ENCODE measurements at places on chromosomes 16 and 17.

DNA sequence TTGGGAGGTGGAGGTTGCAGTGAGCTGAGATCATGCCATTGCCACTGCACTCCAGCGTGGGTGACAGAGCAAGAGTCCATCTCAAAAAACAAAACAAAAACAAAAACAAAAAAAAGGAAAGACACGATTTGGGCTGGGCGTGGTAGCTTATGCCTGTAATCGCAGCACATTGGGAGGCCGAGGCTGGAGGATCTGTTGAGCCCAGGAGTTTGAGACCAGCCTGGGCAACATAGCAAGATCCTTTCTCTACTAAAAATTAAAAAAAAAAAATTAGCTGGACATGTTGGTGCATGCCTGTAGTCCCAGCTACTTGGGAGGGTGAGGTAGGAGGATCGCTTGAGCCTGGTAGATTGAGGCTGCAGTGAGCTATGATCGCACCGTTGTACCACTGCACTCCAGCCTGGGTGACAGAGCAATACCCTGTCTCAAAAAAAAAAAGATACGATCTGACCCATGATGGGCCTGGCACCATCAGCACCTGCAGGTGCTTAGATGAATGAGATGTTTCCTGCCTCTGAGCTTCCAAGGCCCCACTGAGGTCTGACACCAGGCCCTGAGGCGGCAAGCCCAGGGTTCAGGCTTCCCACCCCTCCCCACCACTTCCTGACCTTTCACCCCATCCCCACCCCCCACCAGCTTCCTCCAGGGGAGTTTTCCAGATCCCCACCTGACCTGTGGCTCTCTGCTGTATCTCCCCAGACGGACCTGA is 21.7 kb downstream of the ATP2A1 start:
- no peak for DNase-seq

GRCh38 chr16:15732416-15732815 is 82.4 kb downstream of the NDE1 start:
- DNase-seq = no peak

GRCh38 chr17:59160157-59161025 is 4.8 kb downstream of the PRR11 start:
- DNase-seq = no peak

GRCh38 chr17:69232650-69233049 is 4.0 kb upstream of the ABCA10 start:
- DNase-seq = no peak

GRCh38 chr16:87840271-87840978 is 28.9 kb downstream of the SLC7A5 start:
- DNase-seq = no peak

DNA sequence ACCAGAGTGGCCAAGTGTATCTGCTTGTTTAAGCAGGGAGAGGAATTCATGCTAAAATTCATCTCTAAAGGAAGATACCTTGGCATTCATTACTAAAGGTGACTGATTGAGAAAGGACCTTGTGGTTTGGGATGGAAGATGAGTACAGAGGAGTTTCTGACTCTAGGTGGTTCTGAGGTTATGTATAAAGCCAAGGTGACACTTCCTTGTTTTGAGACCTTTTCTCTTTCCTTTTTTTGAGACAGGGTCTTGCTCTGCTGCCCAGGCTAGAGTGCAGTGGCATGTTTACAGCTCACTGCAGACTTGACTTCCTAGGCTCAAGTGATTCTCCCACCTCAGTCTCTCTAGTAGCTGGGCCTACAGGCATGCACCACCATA is 9.1 kb downstream of the ABHD15 start:
- DNase-seq = no peak

GRCh38 chr17:19719355-19720209 is 3.2 kb upstream of the SLC47A2 start:
- no peak for DNase-seq

GRCh38 chr17:58401287-58401686 is 16.0 kb downstream of the RNF43 start:
- peak; percentile 65 for DNase-seq

DNA sequence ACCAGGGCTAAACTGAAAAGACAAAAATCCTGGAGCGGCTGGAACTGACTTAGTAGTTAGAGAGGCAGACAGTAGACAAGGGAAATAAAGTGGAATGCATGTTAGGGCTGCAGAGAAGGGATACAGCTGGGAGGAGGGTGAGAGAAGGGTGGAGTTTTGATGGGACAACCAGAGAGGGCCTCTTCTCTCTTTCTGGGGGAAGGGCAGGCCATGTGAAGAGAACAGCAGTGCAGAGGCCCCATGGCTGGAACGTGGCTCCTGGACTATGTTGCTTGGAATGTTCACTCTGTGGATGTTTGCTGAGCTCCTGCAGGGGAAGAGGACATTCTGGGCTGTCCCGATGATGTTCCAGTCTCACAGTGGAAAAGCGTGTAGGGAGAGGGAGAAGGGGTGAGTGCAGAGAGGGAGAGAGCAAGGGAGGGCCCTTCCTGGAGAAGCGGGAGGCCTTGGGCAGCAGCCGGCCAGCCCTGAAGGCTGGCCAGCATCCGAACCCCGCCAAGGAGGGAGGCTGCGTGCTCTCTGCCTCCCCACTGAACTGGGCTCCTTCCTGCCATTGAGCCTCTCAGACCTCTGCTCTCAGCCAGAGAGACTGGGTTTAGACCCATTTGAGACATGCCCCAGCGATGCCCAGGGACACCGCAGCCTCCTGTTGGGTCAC is 33.1 kb upstream of the GSE1 start:
- DNase-seq = no peak

Measured in NCI-H2171 treated with DMSO at 0.1 percent for 48 hours (cell line).